Neural cell (in vitro differentiated cells): ENCODE measurements at places on chromosomes 6 and 20. TPM values are rescaled to one million over a fixed set of nuclear protein-coding genes. Genes with fewer than 3 reads are reported as not detected.

Gene DYNLT2
- 1.8 and 2.8 TPM in 2 replicates for polyA plus RNA-seq

Gene MARCKS
- 299 and 369 TPM in 2 replicates for polyA plus RNA-seq

Gene GJA1
- polyA plus RNA-seq, result 2.3 and 3.5 TPM in 2 replicates

Gene FAM209B
- polyA plus RNA-seq, result 1.1 TPM in 1 of 2 replicates, not detected in the other

Gene TRMT6
- 18.4 and 19.1 TPM in 2 replicates for polyA plus RNA-seq
